ENCODE measurements at places on chromosomes 6 and 20.
A peak's percentile ranks its signal among the peaks of the same experiment; 100 is the strongest.

- DNase-seq = no peak
These were observed 46.1 kb downstream of the LYRM4 start for GRCh38 chr6:5214570-5215052.

DNA sequence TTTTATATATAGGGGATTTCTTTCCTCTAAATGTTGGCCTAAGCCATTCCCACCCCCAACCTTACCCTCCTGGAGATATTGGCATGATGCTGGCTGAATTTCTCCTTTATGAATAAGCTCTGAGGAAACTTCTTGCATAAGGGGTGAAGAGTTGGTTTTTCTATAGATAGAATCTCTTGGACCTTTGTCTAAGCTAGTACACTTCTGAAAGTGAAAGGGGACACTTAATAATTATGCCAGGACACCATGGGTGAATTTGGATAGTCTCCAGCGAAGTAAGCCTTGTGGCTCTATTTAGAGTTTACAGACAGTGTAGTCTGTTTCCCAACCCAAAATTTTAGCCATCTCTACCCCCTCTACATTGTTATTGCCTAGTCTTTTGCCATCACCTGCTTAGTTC is 27.1 kb upstream of the FABP7 start:
- no peak for DNase-seq

DNA sequence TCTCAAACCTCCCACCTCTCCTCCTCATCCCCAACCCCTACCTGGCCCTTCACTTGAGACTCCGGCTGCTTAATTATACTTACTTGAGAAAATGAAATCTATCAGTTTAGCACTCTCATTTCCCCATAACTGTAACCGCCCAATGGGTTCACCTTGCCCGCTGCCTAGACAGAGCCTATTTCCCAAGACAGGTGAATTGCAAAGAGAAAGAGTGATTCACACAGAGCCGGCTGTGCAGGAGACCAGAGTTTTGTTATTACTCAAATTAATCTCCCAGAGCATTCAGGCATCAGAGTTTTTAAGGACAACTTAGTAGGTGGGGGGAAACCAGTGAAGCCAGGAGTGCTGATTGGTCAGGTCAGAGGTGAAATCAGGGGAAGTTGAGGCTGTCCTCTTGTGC is 301.4 kb upstream of the CDYL start:
- DNase-seq = no peak

DNA sequence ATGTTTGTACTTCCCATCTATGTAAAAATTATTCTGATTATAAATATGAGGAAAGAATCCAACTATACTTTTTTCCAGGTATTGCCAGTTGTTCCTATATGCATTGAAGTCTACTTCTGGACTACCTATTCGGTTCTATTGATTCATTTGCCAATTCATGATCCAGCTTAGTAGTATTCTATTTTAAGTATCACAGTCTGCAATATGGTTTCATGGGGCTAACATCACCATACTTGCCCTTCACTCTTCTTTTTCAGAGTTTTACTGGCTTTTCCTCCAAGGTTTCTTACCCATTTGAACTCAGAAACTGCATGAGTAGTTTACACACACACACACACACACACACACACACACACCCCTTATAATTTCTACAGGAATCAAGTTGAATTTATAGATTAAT is 34.5 kb downstream of the NUDT3 start:
- DNase-seq = no peak

DNA sequence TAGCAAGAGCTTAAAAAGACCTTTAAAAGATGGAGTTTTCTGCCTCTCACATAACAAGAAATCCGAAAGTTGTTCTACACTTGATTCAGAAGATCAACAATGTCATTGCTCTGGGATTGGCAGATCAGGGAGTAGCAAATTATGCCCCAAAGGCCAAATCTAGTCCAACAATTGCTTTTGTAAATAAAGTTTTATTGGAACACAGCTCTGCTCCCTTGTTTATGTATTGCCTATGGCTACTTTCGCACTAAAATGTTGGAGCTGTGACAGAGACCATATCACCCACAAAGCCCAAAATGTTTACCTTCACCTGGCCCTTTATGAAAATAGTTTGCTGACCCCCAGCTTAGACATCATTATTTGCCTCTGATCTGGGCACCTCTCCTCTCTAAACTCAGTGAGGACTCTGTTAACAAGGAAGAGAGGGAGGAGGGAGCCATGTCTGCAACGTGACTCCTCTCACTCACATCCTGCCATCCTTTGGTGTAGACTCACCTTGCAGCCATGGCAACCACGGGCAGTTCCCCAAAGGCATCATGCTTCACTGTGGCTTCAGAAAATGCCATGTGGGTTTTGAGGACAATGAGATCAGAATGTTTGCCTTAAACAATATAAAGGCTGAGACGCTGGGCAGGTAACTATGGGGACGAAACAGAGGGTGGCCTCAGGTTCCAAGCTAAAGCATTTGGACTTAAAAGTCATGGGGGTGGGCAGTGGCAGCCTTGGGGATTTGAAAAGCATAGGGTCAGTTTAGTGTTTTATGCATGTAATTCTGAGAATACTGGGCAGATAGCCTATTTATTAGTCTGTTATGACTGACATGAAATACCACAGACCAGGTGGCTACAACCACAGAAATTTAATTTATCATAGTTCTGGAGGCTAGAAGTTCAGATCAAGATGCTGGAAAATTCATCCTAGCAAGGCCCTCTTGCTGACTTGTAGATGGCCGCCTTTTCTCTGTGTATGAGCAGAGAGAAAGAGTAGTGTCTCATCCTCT is 149.7 kb upstream of the TNFAIP3 start:
- DNase-seq = peak; percentile 57

- DNase-seq = no peak
These were observed 74.6 kb upstream of the SLC22A23 start for GRCh38 chr6:3531481-3531880.
